Posterior cingulate gyrus (tissue), 11 donors: ENCODE measurements at places on chromosomes 13 and 19.

GRCh38 chr13:113458253-113459065, 5.2 kb upstream of the ADPRHL1 start:
- no peak for DNase-seq

DNA sequence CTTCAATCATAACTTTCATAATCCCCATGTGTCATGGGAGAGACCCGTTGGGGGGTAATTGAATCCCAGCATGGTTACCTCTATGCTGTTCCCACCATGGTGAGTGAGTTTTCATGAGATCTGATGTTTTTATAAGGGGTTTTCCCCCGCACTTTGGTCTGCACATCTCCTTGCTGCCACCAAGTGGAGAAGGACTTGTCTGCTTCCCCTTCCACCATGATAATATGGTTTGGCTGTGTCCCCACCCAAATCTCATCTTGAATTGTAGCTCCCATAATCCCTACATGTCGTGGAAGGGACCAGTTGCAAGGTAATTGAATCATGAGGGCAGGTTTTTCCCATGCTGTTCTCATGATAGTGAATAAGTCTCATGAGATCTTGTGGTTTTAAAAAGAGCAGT, 524.9 kb downstream of the SLITRK5 start:
- DNase-seq, result no peak

- no peak for DNase-seq
Observed at GRCh38 chr13:48009284-48009683, 8.2 kb upstream of the SUCLA2 start.

DNA sequence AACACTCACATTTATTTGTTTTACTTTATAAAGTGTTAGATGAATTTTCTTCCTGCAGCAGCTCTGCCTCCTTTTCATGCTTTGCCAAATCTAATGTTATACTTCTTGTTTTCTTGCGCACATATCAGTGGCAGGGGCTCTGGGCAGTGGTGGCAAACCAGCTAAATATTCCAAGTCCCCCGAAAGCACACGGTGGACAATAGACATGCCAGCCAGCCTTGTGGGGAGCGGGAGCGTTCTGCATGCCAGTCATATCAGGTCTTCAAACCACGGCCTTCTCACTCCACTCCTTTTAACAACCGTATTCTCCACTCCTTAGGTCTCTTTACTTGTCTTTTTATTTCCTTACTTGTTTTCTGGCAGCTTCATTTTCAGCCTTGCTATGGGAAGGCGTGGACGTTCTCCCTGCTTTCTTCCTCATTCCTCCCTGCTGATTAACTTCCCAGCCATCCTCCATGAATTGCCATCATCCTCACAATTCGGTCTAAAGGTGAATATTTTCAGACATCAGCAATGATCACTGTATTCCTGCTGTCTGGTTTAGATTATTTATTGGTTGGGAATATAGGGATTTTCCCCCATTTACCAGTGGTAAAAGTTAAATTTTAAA, 77.1 kb upstream of the WASF3 start:
- DNase-seq, result no peak

DNA sequence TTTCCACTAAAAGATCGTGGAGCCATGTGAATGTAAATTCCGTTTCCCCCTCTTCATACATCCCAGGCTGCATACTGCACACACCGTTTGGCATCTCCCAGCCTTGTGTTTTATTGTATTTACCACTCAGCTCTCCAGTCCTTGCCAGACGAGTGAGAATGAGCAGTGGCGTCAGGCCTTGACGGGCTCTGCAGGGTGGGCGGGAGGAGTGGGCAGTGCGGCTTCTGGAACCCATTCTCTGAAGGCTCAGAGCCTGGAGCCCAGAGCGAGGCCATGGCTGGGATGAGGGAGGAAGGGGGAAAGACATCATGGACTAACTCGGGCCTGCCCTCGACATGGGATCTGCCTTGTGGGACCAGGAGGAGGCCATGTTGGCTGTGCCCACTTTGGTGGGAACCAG, 25.1 kb downstream of the BICRA start:
- no peak for DNase-seq

GRCh38 chr13:97028441-97029299, 34.4 kb upstream of the OXGR1 start:
- peak; percentile 56 for DNase-seq
